ENCODE measurements at places on chromosomes 4 and X.
A peak's percentile ranks its signal among the peaks of the same experiment; 100 is the strongest.

DNA sequence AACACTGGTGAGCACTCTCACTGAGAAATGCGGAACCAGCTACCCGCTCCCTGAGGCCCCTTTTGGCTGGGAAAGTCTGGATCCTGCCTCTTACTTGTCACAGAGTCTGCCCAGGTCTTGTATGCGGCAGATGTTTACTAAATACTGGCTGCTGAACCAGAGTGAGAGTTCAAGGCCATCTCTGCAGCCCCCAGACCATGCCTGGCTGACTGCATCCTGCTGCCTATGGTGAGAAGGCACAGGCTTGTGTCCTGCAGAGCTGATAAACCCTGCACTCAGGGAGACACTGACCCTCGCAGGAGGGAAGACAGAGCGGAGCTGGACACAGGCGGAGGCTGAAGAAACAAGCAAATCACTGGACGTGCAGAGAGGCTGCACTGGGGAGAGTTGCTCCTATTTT lies 46.5 kb downstream of the JAKMIP1 start:
- no peak for DNase-seq

GRCh38 chr4:72275381-72275780 lies 243.6 kb downstream of the NPFFR2 start:
- DNase-seq, result no peak

- DNase-seq, result no peak
Observed at GRCh38 chr4:55617587-55618197, 18.4 kb downstream of the NMU start.

GRCh38 chr4:26766141-26766540 lies 94.5 kb upstream of the STIM2 start:
- no peak for DNase-seq

DNA sequence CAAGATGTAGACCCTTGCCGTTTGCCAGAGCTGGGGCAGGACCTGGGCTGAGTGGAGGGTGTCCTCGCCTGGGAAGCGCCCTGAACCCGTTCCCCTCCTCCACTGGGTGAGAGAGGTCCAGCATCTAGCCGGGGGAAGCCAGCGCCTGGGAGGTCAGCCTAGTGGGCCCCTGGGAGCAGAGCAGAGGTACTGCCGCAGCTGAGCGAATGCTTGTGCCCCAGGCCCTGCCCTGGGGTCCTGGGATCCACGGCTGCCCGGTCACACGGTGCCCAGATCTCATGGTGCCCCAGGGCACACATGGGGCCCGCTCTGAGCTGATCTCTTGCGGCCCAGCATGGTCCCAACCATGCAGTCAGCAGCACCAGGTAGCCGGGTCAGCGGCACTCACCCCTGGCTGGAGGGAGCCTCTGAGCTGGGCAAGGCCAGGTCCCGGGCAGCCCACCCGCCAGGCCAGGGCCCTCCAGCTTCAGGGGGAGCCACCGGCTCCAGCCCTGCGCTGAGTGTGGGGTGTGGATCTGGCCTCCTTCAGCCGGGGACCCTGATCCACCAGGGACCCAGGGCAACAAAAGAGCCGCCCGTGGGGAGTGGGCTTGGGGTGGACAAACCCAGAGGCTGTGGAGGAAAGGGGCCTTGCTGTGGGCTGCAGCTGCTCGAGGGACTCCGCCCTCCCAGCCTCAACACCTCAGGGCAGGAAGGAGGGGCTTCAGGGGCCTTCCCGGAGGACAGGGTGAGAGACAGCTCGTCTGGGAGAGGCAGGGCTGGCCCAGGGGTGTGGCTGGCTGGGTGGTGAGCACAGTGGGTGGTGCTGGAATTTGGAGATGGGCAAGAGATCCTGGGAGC lies 4.1 kb upstream of the CPLX1 start:
- DNase-seq, result no peak

DNA sequence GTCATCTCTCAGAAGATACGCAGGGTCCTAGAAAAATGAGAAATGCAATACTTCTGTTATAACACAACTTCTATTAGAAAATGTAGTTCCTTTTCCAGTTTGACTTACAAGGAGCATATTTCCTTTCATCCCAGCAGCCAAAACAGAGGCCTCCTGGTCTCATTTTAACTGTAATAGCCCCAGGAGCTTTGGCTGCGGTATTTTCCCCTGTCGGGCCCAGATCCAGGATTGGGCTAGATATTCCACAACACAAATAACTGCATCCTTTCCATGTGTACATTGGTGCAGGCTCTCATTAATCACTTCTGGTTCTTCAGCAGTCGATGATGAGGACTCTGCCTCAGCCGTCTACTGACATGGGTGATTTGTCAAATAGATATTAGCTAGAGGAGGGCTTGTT lies 166.1 kb downstream of the TENM3 start:
- no peak for DNase-seq

- no peak for DNase-seq
Observed at GRCh38 chr4:169902658-169903345, 123.4 kb downstream of the MFAP3L start.

GRCh38 chr4:157226035-157226434 lies 5.5 kb downstream of the GRIA2 start:
- DNase-seq, result peak; percentile 6

DNA sequence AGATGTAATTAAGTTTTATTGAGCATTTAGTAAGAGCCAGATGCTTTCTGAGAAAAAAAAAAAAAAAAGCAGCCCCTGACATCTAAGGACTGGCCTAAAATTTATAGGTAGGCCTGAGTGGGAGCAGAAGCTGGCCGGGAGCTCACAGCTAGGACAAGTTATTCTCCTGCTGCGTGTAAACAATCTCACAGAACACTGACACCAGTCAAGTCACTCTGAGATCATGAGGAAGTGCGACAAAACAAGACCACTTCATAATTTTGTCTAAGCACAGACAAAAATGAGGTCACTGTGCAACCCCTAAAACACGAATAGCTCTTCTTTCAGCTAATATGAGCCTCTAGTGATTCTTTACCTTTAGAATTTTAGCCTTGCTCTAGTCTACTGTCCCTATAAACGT lies 15.3 kb upstream of the NSUN7 start:
- DNase-seq, result no peak

DNA sequence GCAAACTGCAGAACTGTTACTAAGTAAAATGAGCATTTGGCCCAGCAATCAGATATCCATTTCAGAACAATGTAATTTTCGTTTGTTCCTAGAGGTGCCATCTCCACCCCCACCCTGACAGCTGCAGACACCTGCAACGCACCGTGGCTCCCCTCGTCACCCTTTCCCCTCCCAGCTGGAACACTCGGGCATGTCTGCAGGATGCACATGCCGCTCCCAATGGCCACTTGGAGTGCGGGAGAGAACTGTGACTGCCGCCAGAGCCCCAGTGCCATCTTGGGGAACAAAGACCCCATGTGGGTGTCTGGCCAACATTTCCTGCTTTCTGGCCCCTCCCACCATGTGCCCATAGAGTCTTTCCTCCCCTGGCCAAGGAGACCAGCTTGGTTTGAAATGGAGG lies 436.2 kb downstream of the PCDH10 start:
- DNase-seq, result no peak

GRCh38 chrX:148618470-148619445 lies 118.3 kb downstream of the AFF2 start:
- no peak for DNase-seq

GRCh38 chrX:57905141-57905540 lies 5.1 kb downstream of the ZXDA start:
- peak; percentile 15 for DNase-seq

All from adipocyte (in vitro differentiated cells).